A549 (cell line): ENCODE measurements at places on chromosomes 13 and 19.
A peak's percentile ranks its signal among the peaks of the same experiment; 100 is the strongest.

DNA sequence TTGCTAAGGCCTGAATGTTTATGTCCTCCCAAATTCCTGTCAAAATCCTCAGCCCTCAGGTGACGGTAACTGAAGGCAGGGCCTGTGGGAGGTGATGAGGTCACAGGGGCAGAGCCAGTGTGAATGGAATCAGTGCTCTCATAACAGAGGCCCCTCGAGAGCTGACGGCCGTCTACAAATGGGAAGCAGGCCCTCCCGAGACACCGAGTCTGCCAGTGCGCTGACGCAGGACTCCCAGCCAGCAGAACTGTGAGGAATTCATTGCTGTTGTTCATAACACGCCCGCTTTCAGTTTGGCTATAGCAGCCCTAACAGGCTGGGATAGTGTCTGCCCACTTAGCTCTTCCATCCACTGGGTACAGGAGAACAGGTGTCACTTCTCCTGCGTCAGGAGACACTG, 41.2 kb downstream of the CARS2 start:
- no peak for DNase-seq

DNA sequence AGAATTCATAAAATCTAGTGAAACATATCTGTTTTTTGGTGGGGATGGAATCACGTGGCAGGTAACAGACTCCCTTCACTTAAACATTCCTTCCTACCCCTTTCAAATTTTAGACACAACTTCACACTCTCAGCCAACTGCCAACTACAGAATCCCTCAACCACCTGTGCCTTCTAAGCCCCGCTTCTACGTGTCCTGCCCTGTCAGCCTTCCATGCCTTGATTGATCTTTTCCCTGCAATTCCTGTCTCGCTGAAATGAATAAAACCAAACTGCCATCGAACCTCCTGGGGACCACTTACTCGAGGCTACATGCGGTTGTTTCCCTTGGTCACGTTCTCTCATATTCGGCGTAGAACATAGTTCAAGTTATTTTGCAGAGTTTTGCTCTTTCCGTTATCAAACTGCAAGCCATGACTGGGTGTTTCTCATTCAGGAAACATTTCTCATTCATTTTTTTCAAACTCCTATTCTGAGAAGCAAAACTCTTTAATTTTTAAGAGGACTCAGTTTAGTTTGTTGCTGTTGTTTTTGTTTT, 1.1 kb downstream of the ZNF625 start:
- no peak for DNase-seq

- no peak for DNase-seq
Measured at GRCh38 chr19:10631874-10632273, 6.5 kb downstream of the SLC44A2 start.

DNA sequence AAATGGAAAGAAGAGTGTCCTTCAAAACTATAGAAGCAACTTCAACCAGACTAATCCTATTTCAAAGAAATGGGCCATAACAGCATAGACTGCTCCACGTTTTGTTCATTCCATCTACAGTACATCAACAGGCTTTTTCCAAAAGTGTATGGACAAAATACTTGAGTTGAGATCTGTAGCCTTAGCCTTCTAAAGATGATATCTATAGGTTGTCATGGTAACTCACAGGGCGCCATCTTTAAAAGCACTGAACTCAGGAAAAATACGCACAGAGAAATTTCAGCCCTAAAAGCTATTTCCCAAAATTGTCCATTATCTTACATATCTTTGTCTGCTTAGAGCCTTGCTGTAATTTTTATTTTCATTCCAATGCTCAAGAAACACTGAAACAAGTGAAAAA, 439.4 kb upstream of the NBEA start:
- no peak for DNase-seq

DNA sequence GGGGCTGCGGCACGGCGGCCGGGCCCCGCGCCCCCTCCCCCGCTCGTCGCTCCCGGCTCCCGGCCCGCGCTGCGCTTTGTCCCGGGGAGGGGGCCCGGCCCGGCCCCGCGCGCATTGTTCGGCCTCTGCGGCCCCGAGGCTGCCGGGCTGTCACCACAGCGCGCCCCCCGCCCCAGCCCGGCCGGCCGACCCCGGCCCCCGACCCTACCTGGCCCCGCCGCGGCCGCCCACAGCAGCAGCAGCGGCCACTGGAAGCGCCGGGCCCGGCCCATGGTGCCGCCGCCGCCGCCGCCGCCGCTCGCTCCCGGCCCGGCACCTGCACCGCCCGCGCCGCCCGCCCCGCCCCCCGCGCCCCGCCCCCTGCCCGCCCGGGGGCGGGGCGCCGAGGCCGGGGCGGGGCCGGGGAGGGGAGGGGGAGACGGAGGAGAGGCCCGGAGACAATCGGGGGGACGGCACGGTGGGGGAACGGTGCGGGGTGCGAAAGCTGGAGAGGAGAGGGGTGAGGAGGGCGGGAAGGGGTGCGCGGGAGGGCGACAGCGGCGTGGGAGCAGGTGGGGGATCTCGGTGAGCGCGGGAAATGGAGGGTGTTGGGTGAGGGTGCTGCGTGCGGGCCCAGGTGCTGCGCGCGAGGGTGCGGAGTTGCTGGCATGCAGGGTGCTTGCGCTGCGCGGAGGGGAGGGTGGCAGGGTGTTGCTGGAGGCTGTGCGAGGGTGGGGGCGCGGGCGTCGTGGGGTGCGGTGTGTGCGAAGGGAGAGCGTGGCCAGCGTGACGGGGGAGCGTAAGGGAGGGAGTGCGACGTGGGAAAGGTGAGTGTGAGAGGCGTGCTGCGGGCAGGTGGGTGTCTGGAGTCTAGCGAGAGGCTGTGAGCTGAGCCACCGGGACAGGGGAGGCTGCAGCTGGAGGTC, at the start of gene CADM4:
TSS of gene CADM4 (minus strand) at position 332 of the 905 bp plus-strand sequence. CDS start at position 272, 60 bp downstream.
- DNase-seq, result no peak

GRCh38 chr19:7871437-7872305, 2.5 kb downstream of the PRR36 start:
- DNase-seq, result peak; percentile 60

DNA sequence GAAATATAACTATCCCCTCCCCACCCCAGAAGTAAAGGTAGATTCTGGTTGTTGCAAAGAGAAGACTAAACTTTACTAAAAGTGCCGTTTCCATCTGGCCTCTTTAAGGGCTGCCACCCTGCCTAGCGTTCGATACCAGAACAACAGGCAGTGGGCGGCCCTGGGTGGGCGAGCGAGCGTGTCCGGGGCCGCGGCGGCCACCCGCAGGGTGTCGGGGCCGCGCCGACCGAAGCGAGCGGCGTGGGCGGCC, 2.6 kb downstream of the FGF9 start:
- DNase-seq, result no peak

- DNase-seq, result no peak
Measured at GRCh38 chr19:34104557-34104956, 67.7 kb upstream of the LSM14A start.

DNA sequence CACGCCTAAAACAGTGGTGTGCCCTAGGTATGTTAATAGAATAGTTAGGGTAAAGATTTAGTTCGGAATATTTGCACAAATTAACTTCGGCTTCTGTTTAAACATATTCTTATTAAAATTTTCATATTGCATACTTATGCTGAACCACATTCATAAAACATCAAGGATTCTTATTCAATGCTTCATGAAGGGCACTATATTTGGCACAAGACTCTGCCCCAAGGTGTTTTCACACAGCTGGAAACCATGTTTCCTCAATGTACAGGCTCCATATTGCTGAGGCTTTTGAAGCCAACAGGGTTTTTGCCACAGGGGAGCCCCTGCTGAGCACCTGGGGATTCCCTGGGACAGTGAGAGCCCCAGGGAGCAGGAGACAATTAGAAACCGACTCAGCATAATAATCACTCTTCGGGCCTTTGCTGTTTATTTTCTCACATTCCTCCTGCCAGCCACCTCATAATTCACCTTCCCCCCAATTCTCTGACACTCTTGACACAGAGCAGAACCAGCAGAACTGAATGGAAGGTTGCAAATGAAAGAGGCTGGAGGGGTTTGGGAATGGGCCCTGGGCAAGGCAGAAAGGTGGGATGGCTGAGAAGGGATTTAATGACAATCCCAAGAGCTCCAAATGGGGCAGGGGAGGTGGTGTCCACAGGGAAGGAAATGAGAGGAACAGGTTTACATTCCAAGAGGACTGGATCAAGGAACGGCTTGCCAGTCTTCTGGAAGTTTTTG, 72.3 kb upstream of the POMP start:
- no peak for DNase-seq

DNA sequence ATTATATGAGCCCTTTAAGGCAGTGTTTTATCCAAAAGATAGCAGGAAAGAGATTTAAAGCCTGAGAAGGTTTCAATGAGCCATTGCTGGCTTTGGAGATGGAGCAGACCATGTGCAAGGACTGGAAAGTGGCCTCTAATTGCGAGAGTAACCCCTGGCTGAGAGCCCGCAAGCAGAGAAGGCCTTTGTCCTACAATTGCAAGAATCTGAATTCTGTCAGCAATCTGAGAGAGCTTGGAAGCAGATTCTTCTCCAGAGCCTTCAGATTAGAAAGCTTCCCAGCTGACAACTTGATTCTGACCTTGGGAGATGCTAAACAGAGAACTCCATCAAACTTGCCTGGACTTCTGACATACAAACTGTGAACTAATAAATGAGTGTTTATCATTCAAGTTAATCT, 528.7 kb upstream of the KLF12 start:
- DNase-seq, result no peak

- DNase-seq, result no peak
Measured at GRCh38 chr19:2252797-2253105, 3.5 kb downstream of the JSRP1 start.

DNA sequence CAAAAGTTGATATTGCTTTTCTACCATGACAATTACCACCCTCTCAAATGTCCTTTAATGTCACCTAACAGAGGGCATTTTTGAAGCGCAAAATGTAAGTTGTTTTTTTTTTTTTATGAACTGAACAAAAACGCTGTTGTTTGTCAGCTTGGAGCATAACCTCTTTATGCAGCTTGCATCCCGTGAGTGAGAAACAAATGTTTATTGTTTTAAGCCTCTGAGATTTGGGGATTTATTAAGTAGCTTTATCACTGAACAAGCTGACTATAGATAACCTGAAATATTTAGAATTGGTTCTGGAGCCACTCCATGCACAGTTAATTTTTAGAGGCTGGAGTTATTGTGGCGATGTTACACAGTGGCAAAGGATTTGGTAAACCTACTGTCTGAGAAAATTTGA, 80.1 kb upstream of the ATXN8OS start:
- no peak for DNase-seq

GRCh38 chr19:7868326-7868670, 5.9 kb downstream of the PRR36 start:
- DNase-seq, result peak; percentile 68

DNA sequence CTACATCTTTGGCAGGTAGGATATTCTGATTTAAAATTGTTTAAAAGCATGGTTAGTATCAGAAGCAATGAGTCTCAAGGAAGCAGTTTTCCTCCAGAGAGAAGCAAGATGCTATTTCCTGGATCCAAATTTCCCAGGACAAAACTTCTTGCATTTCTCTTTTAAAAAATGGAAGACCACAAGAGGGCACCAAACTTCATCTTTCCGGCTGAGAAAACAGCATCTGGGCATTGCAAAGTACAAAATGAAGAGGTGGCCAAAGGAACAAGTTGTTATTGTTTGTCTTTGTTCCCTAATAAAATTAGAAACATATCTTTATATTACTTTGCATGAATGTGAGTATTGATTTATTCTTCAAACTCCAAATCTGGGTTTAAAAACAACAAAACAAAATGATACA, 60.0 kb upstream of the LRCH1 start:
- peak; percentile 11 for DNase-seq

DNA sequence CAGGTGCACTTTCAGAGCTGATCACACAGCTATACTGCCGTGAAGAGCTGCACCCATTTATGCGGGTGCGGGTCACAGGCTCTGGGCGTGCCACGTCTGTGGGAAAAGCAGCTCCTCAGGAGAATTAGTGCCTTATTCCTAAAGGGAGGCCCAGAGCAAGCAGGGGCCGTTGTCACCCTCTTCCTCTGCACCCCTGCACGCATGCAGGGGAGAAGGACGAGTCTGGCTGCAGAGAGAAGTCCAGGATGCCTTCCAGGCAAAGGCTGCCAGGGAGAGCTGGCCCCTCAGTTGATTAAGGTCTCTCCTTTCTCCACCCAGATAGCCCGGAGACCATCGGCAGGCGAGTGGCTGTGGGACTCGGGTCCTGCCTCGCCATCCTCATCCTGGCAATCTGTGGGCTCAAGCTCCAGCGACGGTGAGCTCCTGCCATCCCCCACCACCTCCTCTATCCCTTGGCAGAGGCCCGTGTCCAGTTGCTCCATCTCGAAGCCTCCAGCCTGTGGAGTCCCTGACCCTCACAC, 3.1 kb upstream of the FFAR1 start:
- no peak for DNase-seq

GRCh38 chr19:966485-967088, 17.6 kb upstream of the WDR18 start:
- DNase-seq, result no peak

- no peak for DNase-seq
Measured at GRCh38 chr19:2077398-2077797, 18.7 kb downstream of the MOB3A start.

DNA sequence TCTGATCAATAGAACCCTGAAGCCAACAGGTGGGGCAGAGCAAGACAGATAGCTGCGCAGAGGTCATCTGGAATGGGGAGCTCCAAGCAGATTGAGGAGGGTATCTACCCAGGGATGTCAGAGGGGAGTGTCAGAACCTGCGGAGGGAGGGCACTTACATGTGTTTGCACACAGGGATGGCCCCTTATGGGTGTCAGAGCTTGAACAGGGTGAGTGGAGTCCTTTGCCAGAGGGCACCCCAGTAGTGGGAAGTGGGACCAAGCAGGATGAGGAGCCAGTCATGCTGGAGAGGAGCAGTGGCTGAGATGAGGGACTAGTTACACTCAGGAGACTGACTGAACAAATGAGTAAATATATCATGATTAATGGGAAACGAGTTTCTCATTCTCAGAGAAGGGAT, 17.0 kb upstream of the SIGLEC14 start:
- DNase-seq, result no peak

- DNase-seq, result no peak
Measured at GRCh38 chr19:11359421-11359820, 4.2 kb downstream of the PLPPR2 start.

GRCh38 chr19:2942928-2943640, 1.7 kb downstream of the ZNF77 start:
- DNase-seq, result no peak

DNA sequence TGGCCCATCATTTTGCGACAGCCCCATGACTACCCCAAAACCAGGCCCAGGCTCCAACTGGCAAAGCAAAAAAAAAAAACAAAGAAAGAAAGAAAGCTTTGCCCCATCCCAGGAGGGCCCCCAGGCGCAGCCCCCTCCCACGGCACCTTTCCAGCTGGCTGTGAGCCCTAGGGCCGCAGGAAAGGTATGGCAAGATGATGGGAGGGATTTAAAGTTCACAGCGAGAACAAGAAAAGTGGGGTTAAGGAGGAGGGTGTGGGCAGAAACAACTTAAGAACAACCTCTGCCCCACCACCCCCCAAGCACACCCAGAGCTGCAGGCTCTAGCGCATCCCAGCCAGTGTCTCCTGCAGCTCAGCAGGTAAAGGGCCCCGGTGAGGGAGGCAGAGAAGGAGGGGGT, at the start of gene CYP2F1:
TSS of gene CYP2F1 (plus strand) at position 301 of the 400 bp plus-strand sequence. CDS start 1,757 bp downstream, outside the sequence.
- no peak for DNase-seq

- DNase-seq, result peak; percentile 73
Measured at GRCh38 chr19:35436477-35437405, 11.3 kb upstream of the FFAR2 start.

- no peak for DNase-seq
Measured at GRCh38 chr13:96968027-96968426, 26.2 kb downstream of the OXGR1 start.

GRCh38 chr13:22736084-22736767, 444.6 kb upstream of the SGCG start:
- DNase-seq, result no peak
